Osteoblast (primary cell): ENCODE measurements at places on chromosomes 7 and 10. TPM values are rescaled to one million over a fixed set of nuclear protein-coding genes. Genes with fewer than 3 reads are reported as not detected.

The PON1 gene
- not detected in 2 replicates for total RNA-seq

The HHEX gene
- total RNA-seq: 0.36 and 0.59 TPM in 2 replicates

The DBNL gene
- total RNA-seq: 97.5 and 105 TPM in 2 replicates

The DGKI gene
- 19.2 and 23.3 TPM in 2 replicates for total RNA-seq

The AGAP5 gene
- total RNA-seq: 3.5 and 4.0 TPM in 2 replicates

The CHRM2 gene
- under 0.01 and 1.2 TPM in 2 replicates for total RNA-seq

The CLEC2L gene
- not detected in 2 replicates for total RNA-seq

The MMP21 gene
- total RNA-seq: not detected in 2 replicates

The MSS51 gene
- 2.2 and 2.4 TPM in 2 replicates for total RNA-seq

The NODAL gene
- not detected in 2 replicates for total RNA-seq

The GPR26 gene
- total RNA-seq: not detected in 2 replicates

The SVOPL gene
- total RNA-seq: under 0.01 TPM in 1 of 2 replicates, not detected in the other

The HKDC1 gene
- total RNA-seq: 0.29 and 2.9 TPM in 2 replicates

The MNX1 gene
- total RNA-seq: not detected in 2 replicates

The VPS26A gene
- 41.3 and 56.3 TPM in 2 replicates for total RNA-seq
